HuH-7 (cell line): ENCODE measurements at places on chromosomes 1 and 21.

DNA sequence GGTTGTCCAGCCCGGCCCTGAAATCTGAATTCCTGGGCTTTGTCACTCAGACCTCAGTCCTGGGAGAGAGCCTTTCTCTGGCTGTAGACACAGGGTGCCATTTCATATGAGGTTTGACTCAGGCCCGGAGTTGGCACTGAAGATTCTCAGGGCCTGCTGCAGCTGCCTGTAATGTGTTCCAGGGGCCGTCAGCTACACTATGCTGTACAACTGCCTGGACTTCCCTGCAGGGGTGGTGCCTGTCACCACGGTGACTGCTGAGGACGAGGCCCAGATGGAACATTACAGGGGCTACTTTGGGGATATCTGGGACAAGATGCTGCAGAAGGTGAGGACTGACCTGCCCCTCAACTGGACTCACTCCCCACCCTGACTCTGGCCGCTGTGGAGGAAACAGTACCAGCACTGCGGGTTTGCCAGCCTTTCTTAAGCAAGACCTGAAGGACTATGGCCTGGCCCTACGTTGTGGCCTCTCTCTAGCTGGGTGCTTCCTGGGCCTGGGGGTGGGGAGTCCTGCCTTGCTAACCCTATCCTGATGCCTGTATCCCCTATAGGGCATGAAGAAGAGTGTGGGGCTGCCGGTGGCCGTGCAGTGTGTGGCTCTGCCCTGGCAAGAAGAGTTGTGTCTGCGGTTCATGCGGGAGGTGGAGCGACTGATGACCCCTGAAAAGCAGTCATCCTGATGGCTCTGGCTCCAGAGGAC is 18.9 kb downstream of the FAAH start:
- no peak for DNase-seq

GRCh38 chr1:235643837-235644692 is 5.5 kb downstream of the GNG4 start:
- DNase-seq, result no peak

GRCh38 chr1:87505391-87505983 is 176.8 kb downstream of the LMO4 start:
- DNase-seq, result no peak

- no peak for DNase-seq
These were observed 84.2 kb upstream of the COL6A1 start for GRCh38 chr21:45897191-45898027.

GRCh38 chr1:241250465-241250864 is 106.5 kb downstream of the RGS7 start:
- DNase-seq, result no peak

DNA sequence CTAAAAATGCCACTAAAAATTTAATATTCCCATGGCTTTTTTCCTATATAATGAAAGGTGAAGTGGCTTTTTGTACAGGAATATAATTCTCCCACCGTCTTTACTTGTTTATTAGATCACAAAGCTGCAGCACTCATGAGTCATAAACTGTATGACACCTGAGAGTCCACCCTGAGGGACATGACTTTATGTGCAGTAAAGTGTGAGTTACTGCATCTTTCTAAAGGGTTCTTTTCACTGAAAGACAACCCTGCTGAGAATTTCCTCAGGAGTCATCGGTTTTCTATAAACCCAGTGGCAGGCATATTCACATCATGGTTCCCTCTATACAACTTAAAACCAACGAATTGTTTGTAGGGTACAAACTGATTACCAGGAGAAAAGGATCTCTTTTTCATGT is 77.4 kb downstream of the APP start:
- DNase-seq, result no peak

DNA sequence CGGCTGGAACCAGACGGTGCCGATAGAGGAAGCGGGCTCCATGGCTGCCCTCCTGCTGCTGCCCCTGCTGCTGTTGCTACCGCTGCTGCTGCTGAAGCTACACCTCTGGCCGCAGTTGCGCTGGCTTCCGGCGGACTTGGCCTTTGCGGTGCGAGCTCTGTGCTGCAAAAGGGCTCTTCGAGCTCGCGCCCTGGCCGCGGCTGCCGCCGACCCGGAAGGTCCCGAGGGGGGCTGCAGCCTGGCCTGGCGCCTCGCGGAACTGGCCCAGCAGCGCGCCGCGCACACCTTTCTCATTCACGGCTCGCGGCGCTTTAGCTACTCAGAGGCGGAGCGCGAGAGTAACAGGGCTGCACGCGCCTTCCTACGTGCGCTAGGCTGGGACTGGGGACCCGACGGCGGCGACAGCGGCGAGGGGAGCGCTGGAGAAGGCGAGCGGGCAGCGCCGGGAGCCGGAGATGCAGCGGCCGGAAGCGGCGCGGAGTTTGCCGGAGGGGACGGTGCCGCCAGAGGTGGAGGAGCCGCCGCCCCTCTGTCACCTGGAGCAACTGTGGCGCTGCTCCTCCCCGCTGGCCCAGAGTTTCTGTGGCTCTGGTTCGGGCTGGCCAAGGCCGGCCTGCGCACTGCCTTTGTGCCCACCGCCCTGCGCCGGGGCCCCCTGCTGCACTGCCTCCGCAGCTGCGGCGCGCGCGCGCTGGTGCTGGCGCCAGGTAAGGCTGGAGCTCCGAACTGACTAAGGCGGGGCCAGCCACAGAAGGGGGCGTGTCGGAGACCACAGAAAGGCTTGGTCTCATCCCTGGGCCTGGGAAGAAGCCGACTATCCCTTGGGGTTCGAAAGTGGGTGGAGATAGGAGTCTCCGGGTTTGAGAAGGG is 486 bp downstream of the SLC27A3 start:
- peak; percentile 84 for DNase-seq

DNA sequence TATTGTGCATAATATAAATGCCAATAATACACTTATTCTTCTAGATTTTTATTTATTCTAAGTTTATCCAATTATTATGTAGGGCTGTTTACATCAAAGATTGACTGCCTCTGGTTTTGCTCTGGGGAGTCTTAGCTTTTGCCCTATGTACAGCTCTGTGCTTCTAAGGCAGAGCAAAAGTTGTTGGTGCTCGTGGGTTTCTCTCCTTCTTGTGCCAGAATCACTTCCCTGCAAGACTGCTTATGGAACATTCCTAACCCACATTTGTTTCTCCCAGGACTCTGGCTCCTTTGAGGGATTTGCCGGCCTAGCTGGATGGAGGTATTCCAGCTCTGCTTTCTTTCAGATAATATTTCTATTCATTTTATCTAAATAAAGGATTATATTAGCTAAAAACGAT is 849.1 kb downstream of the USP25 start:
- DNase-seq, result no peak

- DNase-seq, result no peak
These were observed 64.0 kb upstream of the ZNF281 start for GRCh38 chr1:200473698-200474371.

DNA sequence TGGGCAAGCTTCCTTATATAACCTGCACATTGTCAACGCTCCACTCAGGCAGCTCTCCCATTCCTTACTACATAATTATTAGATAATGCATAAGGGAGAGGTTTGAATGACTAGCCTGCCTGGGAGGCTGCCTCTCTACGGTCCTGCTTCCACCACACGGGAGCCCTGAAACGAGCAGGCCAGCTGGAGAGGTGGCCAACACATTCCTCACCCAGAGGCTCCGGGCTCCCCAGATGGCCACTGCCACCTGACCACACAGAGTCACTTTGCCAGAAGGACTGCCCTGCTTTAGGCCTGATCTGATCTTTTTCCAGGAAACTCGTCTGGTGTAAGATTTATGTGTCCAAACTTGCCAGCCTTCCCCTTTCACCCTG is 27.9 kb downstream of the HIVEP3 start:
- DNase-seq, result no peak

GRCh38 chr1:117959364-117959763 is 29.8 kb downstream of the WDR3 start:
- DNase-seq, result no peak

DNA sequence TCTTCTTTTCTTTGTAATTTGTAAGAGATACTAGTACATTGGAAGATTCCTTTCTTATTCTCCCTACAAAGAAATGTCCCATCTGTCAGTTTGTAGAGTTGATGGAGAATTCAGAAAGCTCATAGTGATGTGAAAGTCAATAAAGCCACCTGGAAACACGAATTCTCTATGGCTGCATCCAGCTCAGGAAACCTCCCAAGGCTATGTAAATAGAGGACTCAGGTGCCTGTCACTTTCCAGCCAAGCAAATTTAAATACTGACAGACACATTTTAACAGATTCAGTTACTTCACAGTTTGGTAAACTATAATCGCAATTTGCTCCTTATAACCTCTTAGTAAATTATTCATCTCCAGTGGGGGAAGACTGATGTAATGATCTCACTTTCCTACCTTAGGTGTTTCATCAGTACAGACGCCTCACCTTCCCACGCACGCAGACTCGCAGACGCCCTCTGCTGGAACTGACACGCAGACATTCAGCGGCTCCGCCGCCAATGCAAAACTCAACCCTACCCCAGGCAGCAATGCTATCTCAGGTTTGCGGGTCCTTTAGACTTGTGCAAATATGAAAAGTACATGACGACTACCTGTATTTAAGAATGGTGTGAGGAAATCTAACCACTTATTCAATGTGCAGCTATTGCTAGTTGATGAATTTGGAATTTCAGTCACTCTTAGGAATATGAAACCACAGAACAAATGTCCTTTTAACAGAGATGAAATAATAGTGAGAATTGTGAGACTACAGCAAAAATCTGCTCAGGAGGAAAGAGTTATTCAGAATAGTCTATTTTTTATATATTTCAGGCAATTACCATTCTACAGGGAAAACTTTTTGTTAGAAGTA is 60.6 kb downstream of the PTPRC start:
- DNase-seq, result peak; percentile 51

DNA sequence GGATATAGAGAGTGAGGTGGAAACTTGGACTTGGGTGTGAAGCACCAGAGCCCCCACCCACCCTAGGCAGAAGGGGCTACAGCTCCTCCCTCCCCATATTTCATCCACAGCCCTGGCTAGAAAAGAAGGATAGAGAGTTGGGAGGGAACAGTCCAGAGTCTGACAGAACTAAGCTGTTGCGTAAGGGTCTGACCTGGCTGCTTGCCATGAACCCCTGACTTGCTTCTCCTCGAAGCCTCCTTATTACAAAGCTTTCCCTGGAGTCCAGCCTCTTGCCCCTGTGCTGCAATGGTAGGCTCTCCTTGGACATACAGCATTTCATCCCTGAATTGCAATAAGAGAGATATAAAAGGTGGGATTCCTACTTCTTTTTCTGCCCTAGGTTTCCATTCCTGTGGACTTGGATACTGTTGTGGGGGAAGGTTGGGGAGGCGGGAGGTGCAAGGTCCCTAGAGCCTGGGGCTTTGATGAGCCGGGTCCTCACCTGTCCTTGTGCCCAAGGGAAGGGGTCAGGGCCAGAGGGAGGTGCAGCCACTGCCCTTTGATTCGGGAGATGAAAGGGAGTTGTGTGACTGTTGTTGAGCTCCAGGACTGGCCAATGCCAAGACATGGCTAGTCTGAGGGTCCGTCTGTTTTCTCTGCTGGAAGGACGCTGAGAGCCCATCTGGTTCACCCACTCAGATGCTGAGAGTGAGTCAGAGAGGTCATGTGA is 2.7 kb downstream of the RHBG start:
- no peak for DNase-seq

GRCh38 chr1:223815865-223816264 is 29.9 kb downstream of the TP53BP2 start:
- no peak for DNase-seq

DNA sequence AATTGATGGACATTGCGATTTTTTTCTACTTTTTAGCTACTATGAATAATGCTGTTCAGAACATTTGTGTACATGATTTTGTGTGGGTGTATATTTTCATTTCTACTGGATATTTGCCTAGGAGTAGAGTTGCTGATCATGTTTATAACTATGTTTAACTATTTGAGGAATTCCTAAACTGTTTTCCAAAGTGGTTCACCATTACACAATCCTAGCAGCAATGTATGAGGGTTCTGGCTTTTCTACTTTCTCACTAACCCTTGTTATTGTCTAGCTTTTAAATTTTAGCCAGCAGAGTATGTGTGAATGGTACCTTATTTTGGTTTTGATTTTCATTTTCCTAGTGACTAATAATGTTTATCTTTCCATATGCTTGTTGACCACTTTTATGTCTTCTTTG is 86.2 kb downstream of the ATG4C start:
- no peak for DNase-seq

- no peak for DNase-seq
These were observed 48.4 kb upstream of the ZBTB18 start for GRCh38 chr1:244002721-244003120.

DNA sequence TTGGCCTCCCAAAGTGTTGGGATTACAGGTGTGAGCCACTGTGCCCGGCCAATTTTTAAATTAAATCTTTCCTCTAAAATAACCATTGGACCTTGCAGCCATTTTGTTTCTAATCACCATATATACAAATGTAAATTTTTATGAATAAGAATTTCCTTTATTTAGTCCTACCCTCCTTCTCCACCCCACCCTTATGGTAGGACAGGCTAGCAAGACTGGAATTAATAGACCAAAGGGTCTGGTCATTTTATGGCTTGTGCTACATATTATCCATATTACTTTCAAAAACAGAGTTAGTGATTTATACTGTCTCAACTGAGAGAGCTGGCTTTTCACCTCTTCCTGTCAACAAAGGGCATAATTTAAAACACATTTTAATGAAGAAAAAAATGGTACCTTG is 26.5 kb downstream of the L1TD1 start:
- DNase-seq, result no peak

DNA sequence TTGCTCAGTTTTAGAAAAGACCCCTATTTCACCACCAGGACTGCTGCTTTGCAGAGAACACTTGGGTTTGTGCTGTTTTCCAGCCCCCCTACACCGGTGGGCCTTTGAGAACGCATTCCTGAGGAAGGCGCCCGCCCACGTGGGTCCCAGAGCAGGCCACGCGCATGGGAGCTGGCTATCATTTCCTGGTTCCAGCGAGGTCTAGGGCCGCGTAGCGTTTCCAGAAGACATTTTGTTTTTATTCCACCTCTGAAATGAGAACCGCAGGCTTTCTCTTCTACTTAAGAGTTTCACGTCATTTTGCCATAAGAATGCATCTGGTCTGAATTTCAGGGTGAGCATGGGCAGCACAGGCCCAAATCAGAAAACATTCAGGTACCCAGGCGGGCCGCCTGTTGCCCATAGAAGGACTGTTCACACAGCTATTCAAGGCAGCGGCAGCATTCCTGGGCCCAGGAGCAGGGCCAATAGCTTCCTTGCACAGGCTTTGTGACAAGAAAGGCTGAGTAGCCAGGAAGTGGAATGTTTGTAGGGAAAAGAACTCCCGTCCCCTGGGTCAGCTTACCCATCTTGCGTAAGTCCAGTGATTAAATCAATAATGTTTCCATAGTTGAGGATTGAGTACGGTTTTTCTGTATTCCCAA is 1.4 kb upstream of the KLHL21 start:
- DNase-seq, result peak; percentile 82

DNA sequence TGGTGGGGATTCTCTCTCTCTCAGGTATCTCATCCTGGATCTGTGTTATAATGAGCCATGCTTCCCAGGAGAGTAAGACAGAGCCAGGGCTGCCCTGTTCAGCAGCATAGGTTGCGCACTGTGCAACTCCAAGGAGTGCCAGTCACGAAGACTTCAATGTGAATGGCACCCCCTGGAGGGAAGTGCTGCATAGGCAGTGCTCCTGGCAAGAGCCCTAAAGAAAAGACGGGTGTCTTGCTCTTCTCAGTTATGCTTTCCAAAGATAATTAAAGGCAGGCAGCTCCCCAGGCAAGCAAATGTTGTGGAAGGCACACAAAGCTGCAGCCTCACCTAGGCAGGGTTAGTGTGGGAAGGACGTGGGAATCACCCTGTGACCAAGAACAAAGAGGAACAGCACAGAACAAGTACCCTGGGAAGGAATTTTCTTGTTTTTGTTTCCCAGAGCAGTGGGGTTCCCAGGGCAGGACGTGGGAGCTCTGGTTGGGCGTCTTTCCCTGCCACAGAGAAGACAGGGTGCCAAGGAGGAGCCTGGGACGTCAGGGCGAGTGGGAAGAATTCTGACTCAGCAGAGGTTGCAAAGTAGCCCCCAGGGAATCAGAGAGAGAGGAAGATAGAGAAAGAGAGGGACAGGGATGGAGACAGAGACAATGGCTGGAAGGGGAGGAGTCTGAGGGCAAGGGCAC is 120.9 kb downstream of the KCNN3 start:
- peak; percentile 33 for DNase-seq
